ENCODE measurements at places on chromosomes 3 and 15. TPM values are rescaled to one million over a fixed set of nuclear protein-coding genes. Genes with fewer than 3 reads are reported as not detected.

GRCh38 chr3:16286751-16287543 is 21.9 kb downstream of the OXNAD1 start:
- DNase-seq, result no peak

DNA sequence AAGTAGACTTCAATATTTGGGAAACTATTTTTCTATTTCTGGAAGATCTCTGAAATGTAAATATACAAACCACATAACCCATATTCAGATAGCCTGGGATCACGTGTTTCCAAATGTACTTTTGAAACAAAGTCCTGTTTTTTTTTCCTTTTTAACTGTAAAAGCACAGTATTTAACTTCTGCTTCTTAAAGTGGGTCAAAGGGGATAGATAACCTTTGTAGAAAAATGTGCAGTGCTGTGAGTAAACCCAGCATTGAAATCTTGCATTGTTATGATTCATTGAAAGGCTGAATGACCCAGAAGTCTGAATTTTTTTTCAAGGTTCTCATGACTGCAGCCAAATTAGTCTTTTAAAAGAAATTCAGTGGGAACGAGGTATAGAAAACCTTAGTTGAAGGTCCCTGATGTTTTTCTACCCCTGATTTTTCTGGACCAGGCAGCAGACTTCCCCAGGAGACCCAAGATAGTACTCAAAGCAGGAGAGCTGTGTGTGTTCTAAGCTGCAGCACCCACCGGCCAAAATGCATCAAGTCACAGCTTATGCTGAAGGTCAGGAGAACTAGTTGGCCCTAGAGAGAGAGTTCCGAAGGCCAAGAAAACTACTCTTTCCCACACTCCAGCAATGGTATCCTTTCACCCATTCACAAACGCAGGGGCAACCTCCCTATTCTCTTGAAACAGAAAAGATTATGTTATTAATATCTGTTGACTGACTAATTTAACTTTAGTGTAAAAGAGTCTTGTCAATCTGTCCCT is 43.6 kb upstream of the APH1B start:
- DNase-seq, result no peak

DNA sequence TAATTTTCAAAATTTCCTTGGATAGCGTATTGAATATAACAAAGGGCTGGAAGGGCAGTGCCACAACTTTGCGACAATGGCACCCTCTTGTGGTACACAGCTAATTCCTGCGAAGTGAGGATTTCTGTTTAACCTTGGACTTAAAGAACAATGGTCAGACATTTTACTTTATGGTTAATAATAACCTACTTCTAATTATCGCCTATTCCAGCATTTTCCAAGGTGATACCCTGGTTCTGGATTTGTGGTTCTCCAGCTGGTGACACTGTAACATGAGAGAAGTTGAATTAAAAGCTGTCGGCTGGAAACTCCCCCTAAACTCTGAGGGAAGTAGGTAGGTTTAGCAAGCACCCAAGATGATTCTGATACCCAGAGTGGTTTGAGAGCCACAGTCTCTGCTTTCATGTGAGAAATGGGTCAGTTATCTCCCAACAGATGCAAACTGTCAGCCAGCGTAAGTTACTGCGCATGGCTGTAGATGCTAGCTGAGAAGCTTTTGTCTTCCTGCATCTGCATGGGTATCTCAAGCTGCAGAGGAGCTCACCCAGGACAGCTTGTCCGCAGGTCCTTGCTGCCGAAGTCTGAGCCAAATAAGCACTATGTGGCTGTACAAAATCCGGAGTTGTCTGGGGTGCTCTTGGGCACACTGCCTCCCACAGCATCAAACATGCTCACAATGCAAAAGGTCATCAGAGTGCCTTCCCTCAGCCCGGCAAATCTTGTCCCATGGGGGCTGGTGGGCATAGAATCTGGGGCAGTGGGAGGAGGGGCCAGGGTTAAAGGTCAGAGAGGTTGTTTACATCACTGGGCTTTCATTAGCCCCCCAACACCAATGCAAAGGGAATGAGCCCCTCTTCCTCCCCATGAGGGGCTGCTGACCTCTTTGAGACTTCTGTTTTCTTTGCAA is 6.6 kb upstream of the CHSY1 start:
- no peak for DNase-seq

GRCh38 chr15:24835301-24835700 is 119.5 kb upstream of the SNRPN start:
- DNase-seq, result no peak

GRCh38 chr15:70171256-70171886 is 73.7 kb upstream of the TLE3 start:
- no peak for DNase-seq

DNA sequence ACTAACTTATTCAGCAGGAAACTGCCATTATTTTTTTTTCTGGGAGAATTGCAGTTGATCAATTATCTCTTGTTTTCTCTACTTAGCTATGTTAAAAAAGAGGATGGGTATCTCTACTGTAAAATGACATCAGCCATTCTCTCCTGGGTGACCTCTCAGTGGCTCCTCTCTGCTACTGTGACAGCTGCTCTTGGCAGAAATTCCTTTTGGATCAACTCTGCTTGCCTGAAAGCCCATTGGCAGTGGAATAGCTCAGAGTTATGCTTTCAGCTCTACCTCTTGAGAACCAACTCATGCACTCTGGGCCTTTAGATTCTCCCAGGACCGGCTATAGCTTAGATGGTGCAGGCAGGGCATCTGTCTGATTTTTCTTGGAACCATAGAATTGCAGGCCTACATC is 99.9 kb upstream of the GAP43 start:
- no peak for DNase-seq

The ADCY5 gene
- 27.4 TPM for total RNA-seq

The PSTPIP1 gene
- total RNA-seq, result 13.6 TPM

The TGM5 gene
- total RNA-seq, result not detected
